NCI-H146 (cell line): ENCODE measurements at places on chromosomes 16 and 17.

DNA sequence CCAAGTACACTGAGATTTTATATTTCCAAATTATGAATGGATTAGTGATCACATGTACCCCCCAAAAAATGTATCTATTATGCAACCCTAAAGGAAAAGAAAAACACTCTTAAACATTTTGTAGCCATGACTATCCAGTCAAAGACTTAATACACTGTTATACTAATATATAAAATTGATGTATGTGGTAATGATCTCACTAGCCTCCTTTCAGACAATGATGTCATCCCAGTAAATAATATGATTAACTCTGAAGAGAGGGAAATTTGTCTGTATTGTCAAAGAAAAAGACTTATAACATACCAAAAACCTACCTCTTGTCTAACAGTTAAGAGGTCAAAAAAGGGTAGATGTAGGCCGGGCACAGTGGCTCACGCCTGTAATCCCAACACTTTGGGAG lies 80.7 kb downstream of the USP32 start:
- DNase-seq: no peak

DNA sequence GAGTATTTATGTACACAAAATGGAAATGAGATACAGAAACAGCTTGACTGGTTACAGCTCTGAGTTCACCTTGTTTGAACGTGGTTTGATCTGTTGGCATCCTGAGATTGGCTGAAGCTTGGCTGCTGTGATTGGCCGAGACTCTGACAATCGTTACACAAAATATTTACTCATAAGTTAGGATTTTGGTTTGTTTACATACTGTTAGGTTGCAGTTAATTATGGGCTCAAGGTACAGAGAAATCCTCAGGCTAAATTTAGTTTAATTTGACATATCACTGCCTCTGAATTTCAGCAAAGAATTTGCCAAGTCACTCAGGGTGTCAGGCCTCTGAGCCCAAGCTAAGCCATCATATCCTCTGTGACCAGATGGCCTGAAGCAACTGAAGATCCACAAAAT lies 227.3 kb downstream of the COPRS start:
- DNase-seq: no peak

DNA sequence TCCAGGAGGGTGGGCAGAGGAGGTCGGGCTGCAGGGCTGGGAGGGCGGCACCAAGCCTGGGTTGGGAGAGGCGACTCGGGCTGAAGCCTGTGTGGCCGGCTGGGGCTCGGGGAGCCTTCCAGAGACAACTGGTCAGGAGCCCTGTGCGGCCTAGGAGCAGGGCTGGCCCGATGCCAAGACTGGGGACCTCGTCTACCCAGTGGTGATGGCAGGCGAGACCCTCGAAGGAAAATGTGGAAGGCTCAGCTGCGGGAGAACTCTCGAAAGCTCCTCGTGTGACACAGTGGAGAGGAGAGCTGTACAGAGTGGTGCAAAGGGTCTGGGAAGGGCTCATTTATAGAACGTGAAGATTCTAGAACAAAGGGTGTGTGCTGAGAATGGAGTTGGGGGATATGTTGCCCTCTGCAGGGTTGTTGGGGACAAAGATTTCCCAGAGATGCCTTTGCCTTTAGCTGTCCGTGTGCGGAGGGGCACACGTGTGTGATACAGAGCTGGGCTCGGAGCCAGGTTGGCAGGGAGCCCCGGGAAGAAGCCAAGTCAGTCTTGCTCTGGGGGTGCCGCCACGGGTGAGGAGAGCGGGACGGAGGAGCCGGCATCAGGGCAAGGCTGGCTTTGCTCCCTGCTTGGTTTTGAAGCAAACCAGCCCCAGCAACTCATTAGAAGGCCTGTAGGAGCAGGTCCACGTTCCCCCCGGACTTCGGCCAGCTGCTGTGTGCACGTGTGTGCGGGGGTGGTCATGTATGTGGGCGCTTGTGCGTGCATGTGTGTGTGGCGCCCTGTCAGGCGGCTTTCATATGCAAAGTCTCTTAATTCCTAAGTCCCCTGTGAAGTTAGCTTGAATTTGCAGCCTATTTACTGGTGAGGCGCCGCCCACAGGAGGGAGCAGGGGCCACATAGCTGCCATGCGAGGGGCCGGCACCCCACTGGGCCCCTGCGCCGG lies 132.4 kb upstream of the CHMP6 start:
- DNase-seq: no peak

GRCh38 chr17:63995626-63996025 lies 2.5 kb upstream of the PRR29 start:
- no peak for DNase-seq

GRCh38 chr16:62816971-62817519 lies 780.8 kb upstream of the CDH8 start:
- peak; percentile 26 for DNase-seq

DNA sequence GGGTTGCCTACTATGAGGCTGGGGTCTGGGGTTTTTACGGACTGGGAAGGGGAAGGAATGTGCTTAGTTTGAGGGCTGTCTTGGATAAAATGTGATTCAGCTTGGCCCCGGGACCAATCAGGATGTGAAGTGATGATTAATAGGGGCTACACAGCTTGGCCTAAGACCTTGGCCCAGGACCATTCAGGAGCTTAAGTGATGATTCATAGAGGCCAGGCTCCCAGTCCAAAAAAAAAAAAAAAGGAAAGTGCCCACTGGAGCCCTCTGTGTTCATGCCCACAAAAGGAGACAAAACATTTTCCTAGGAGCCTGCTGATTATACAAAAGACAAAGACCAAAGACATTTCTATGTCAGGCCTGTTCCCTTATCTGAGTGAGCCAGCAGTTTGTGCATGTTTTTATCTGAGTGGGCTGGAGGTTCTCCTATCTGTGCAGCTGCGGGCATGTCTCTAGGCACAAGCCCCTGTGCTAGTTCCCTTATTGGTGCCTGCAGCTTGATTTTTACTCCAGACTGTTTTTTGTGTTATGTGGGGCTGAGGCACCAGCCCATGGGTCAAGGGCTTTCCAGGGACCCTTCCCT lies 898.2 kb upstream of the GOT2 start:
- no peak for DNase-seq

DNA sequence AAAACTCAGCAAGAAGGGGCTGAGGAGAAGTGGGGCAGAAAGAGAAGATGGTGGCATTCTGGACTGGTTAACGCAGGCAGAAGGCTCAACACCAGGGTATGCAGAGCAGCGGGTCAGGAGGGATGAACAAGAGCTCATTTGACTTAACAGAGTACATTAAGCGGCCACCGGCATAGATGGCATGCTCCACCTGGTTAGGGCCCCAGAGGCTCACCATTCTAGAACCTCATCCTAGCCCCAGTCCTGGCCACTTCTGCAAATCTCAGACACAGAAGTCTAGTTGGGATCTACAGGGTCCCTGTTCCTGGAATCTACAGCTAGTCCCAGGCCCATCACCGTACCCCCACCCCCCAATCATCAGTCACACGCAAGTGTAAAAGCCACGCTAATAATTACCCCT lies 1.7 kb upstream of the MYO1C start:
- DNase-seq: no peak

GRCh38 chr16:66878067-66878466 lies 2.2 kb upstream of the PDP2 start:
- no peak for DNase-seq
